ENCODE measurements at places on chromosomes 13 and 19.

- DNase-seq = no peak
Observed at GRCh38 chr19:703651-704446, 4.9 kb upstream of the PALM start.

GRCh38 chr13:93963266-93964145 is 516.0 kb downstream of the DCT start:
- peak; percentile 79 for DNase-seq

DNA sequence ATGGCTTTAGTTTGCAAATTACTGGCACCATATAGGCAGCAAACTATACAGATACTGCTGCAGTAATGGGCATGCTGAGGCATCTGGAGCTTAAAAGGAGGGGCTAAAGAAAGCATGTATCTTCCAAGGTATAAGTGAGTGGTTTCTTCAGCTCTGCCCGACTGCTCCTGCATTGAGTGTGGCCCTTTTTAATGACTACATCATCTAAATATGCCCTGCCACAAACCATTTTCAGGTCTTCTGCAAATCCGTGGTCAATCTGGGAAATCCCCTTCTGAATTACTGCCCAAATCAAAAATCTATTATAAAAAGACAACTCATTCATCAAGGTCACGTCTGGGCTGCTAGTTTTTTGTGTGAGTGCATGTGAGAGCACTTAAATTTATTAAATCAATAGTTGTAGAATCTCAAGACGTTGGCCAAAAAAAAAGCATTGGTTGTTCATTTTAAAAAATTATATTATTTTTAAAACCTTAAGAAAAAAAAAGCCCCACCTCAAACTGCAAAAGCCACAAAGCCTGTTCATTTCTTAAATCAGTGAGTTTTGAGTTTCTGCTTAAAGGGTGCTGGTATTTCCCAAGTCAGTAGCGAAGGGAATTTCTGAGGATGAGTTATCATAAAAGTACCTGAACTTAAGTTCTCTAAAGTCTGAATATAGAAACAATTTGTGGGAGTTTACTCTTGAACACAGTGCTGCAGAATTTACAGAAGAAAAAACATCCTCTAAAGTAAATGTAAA is 16.3 kb downstream of the LCP1 start:
- DNase-seq = no peak

- no peak for DNase-seq
Observed at GRCh38 chr13:27497563-27498230, 47.3 kb upstream of the MTIF3 start.

GRCh38 chr19:33805840-33806433 is 9.3 kb downstream of the KCTD15 start:
- no peak for DNase-seq

DNA sequence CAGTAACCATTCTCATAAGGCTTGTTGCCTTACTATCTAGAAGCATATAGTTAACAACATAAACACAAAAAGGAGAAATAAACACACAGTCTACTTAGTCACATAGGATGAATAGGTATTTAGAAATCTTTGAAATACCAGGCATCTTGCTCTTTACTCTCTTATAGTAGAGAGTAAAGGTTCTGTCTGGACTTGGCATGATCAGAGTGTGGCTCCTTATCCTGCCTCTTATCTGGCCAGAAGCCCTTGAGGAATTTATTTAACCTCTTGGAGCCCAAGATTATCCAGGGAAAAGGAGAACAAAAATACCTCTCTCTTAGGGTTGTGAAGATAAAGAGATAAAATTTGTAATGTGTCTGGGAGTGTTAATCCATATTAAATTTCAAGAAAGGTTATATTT is 100.2 kb upstream of the MBNL2 start:
- no peak for DNase-seq

GRCh38 chr13:46728777-46729176 is 68.2 kb downstream of the ESD start:
- no peak for DNase-seq

DNA sequence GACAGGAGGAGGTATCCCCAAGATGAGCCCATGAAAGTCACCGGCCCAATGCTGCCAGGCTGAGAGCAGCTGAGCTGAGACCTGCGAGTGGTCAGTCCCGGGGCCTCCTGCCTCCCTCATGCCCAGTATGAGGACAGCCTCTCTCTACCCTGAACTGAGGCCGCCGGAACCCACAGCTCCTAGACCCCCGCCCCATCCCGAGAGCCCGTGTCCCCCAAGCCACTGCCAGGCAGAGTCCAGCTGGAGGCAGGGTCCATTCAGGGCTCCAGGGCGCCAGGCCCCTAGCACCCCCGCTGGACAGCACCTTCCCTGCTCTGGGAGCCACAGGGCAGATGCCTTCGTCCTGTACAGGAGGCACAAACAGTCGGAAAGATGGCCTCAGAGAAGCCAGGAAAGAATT is 38.7 kb downstream of the MLLT1 start:
- no peak for DNase-seq

DNA sequence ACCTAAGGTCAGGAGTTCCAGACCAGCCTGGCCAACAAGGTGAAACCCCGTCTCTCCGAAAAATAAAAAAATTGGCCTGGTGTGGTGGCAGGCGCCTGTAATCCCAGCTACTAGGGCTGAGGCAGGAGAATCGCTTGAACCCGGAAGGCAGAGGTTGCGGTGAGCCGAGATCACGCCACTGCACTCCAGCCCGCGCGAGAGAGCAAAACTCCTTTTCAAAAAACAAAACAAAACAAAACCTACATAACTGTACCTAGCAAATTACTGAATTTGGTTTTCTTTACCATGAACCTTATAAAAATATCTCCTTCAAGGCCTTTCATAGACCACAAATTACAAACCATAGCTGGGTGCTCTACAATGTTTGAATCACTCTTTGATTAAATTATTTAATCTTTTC is 760 bp downstream of the ZNF91 start:
- DNase-seq = no peak

GRCh38 chr19:45291834-45292233 is 30.8 kb downstream of the CKM start:
- no peak for DNase-seq

DNA sequence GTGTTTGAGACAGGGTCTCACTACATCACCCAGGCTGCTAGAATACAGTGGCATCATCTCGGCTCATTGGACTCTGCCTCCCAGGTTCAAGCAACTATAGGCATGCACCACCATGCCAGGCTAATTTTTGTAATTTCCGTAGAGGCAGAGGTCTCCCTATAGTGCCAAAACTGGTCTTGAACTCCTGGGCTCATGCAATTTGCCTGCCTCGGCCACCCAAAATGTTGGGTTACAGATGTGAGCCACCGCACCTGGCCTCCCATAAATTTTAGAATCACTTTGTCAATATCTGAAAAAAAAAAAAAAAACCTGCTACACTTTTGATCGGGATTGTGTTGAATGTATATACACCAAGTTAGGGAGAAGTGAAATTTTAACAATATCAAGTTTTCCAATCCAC is 11.9 kb upstream of the PLEKHF1 start:
- no peak for DNase-seq

- DNase-seq = no peak
Observed at GRCh38 chr19:29800100-29800825, 11.5 kb upstream of the CCNE1 start.

GRCh38 chr13:31310356-31310755 is 110.6 kb downstream of the B3GLCT start:
- DNase-seq = no peak

DNA sequence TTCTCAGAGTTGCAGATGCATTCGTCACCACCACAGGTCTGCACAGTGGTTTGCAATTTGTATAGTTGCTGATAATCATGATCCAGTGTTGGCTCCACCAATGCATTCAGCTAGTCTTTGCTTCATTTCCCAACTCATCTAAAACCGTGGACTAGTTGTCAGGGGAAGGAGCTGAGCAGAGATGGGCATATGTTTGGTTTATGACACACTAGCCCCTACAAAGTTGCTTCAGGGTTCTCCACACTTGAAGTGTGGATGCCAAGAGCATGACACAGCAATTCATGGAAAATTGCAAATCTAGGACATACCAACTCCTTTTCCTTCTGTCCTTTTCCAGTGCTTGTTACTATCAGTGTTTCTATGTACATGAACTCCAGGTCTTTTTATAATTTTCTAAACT is 168.0 kb downstream of the TNFSF13B start:
- DNase-seq = no peak

- DNase-seq = no peak
Observed at GRCh38 chr13:99404005-99404755, 97.0 kb upstream of the GPR183 start.

DNA sequence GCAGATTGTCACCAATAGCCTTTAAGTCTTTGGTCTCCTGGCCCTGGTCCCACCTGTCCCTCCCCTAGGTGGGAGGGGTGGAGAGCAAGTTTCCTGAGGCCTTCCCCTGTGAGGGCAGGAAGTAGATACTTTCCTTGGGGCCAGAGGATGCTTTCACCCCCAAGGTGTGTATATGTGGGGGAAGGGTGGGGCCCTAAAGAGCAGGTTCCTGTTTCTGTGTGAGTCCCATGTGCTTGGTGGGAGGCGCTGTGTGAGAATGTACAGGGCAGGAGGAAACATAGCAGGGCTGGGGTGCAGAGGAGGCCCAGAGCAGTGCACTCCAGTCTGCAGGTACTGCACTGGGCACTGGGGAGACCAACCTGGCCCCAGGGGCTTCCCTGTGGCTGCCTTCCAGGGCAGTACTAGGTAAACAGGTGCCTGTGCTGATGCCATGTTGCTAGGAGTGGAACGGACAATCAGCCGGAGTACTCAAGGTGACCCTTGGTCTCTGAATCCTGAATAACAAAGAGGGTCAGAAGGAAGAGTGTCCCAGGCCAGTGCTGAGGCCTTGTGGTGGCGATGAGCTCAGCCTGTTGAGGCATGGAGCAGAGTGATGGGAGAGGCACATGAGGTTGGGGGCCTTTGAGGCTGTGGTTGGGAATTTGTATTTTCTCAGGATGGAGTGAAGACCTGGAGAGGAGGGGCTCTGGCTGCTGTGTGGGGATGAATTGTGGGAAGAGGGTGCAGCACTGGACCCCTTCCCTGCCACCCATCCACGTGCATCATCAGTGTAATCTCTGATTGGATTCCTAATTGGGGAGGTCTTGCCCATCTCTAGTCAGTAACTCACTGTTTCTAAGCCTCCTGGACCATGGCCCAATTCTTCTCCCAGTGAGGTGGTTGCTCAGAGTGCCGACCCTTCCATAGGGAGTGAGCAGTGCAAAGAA is 5.1 kb downstream of the EGLN2 start:
- DNase-seq = no peak

DNA sequence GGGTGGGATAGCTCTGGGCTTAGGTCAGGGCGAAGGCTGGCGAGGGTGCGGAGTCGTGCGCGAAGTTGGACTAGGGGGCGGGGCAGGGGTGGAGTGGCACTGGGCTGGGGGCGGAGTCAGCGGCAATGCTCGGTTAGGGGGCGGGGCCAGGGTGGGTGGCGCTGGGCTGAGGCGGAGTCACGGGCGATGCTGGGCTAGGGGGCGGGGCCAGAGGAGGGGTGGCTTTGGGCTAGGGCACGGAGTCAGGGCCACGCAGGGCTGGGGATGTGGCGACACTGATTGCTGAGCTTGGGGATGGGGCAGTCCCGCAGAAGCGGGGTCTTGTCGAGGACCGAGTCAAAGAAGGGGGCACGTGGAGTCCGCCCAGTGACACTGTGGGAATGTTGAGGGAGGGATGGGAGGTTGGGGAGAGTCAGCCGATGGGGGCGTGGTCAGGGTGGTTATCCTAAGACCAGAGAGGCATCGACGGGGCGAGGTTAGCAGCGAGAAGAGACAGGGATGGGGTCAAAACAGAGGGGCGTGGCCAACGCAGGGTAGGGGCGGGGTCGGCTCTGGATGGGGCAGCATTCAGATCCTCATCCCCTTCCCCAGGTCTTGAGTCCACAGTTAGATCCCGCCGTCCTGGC is 8.7 kb downstream of the HOMER3 start:
- DNase-seq = no peak

- no peak for DNase-seq
Observed at GRCh38 chr19:50633973-50634372, 5.7 kb downstream of the SYT3 start.

DNA sequence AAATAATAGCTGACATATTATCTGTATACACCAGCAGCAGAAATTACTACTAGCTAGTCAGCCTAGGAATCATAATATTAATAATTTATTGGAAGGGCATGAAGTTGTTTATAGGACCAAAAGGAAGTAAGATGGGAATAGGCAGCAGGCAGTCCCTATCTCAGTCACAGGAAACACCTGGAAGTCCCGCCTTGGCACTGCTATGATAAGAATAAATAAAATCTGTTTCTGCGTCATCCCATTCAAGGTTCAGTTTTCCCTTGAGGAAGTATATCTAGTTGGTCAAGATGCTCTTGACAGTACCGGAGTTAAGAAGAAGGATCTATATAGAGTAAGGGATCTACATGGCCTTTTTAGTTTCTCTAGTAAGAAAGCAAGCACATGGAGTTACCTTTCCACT is 830.8 kb downstream of the DIAPH3 start:
- no peak for DNase-seq

DNA sequence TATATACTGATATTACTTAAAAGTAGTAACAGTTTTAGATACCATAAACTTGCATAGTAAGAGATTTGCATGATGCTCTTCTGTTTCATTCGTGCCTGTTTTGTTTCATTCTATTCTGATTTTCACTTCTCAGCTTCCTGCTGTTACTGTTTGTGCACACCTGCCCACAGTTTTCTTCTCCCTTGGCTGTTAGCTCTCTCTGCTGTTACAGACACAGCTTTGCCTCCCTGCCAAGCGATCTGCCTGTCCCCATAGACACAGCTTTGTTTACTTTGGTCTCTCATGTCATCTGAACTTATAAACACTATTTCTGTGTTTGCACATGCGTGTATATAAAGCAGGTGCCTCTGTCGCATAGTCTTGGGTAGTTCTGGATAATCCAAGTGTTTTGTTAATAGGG is 21.4 kb upstream of the UPF3A start:
- peak; percentile 78 for DNase-seq

- no peak for DNase-seq
Observed at GRCh38 chr19:30682146-30682998, 310.2 kb downstream of the ZNF536 start.

DNA sequence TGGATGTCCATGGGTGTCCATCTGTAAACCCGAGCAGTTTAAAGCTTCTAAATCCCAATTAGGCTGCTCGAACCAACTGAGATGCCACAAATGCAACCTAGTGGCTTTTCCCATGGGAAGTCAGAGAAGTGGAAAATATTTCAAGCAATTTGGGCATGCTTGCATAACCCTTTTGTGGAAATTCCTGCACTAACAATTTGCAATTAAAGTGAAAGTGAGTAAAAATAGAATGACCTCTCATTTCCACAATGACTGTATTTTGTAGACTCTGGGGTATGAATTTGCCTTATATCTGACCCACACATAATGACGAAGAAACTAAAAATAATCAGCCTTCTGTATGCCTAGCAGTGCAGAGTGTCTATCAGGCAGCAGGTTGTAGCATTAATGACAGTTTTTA is 91.8 kb upstream of the TSC22D1 start:
- DNase-seq = no peak

DNA sequence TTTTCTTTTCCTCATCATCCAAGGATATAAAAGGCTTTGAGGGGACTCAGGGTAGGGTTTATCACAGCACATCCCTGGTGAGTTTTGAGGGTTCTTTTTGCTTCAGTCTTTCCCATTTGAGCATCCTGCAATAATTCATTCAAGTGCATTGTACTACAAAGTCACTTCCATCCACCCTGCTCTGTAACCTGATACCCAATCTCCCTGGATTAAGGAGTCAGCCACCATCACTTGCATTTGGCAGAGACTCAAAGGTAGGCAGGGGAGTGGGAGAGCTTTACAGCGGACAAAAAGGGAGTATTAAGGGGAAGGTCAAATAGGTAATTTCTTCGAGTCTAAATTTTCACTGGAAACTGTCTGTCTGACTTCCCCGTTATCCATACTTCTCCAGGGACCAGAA is 216.1 kb upstream of the TMTC4 start:
- no peak for DNase-seq

GRCh38 chr13:99066219-99066618 is 88.4 kb upstream of the DOCK9 start:
- no peak for DNase-seq

Measured in NCI-H1105 treated with DMSO at 0.1 percent for 48 hours (cell line).